ENCODE measurements at places on chromosomes 13 and 19.

DNA sequence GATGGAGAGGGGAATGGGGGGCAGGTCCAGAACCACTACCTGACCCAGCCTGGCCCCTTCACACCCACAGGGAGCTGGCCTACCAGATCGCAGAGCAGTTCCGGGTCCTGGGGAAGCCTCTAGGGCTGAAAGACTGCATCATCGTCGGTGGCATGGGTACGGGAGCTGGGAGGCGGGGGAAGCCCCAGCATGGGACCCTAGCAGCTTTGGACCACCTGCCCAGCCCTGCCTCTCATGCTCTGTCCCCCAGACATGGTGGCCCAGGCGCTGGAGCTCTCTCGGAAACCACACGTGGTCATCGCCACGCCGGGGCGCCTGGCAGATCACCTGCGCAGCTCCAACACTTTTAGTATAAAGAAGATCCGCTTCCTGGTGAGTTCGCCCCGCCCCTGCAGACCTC is 2.1 kb downstream of the DDX49 start:
- no peak for DNase-seq

GRCh38 chr19:1274081-1274851 is 1.1 kb upstream of the FAM174C start:
- no peak for DNase-seq

DNA sequence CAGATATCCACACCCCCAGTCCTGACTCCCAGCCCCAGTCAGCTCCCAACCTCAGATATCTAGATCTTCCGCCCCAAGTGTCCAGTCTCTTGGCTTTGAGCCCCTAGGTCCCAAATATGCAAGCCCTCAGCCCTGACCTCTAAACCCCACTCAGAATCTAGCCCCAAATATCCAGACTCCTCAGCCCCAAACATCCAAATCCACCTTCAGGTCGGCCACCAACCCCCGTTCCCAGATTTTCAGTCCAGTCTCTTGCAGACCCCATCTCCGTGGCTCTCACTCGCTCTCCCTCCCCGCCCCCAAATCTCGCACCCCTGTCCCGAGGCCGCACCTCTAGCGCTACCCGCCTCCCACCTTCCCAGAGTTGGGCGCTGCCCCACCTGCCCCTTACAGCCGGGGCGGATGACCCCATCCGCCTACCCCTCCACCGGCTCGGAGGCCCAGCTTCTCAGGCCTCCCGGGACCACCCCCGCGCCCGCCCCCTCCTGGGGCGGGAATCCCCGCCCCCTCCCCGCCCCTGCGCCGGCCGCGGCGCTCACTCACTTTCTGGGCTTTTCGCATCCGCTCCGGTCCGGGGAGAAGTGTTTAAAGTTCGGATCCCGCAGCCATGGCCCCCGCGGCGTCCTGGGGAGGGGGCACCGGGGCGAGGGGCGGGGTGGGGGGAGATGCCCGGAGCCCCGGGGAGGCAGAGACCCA is 604 bp downstream of the ERFL start:
- DNase-seq, result no peak

DNA sequence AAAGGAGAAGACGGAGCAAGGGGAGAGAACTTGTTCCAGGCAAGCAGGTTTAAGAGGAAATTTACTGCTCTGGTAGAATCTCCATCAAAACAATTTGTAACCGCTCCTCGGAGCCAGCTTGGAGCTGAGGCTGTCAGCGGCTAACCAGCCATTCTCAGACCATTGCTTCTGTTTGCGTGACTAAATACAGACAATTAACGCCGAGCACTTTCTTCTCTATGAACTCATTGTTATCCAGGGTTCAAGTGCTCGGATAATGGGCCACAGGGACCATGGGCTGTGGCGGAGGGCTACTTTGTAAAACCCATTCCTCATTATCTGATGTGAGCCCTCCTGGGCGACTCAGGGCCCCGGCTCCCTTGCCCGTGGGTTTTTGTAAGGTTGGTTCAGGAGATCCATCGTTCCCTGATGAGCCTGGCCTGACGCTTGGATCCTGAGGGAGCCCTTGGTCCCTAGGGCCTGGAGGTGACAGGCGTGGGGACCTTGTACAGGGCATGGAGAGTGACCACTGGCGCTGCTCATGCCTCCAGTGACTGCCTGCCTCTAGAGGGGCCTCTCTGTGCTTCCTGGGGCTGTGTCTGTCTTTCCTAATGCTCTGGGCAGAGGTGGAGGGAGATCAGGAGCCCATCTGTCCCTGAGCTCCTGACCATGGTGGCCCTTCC is 61.5 kb upstream of the ZNF536 start:
- DNase-seq, result no peak

GRCh38 chr13:62119739-62120700 is 704.4 kb upstream of the PCDH20 start:
- peak; percentile 53 for DNase-seq

DNA sequence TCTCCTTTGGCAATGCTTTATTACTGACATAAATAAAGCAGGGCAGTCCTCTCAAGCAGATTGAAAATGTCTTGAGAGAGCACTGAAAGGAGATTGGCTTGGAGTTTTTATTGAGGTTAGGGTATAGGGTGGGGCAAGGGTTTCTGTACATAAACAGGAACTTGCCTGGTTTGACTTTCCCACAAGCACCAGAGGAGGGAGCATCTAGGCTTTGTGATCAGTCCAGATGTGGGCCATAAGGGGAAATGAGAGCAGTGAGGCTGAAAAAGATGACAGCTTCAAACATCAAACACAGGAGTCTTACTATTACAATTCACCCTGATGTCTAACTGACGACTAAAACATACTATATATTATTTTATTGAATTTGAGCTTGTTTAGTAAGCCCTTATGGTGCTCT is 260.9 kb downstream of the MTUS2 start:
- DNase-seq, result no peak

DNA sequence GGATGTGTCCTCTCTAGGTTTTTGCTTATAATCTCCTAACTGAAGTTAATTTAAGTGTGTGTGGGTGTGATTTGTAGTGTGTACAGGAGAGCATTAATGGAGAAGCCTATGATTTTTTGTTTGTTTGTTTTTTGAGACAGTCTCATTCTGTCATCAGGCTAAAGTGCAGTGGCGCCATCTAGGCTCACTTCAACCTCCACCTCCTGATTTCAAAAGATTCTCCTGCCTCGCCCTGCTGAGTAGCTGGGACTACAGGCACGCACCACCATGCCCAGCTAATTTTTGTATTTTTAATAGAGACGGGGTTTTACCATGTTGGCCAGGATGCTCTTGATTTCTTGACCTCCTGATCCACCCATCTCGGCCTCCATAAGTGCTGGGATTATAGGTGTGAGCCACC is 20.6 kb downstream of the ZNF701 start:
- DNase-seq, result no peak

GRCh38 chr13:59534806-59535205 is 628.9 kb downstream of the DIAPH3 start:
- no peak for DNase-seq

DNA sequence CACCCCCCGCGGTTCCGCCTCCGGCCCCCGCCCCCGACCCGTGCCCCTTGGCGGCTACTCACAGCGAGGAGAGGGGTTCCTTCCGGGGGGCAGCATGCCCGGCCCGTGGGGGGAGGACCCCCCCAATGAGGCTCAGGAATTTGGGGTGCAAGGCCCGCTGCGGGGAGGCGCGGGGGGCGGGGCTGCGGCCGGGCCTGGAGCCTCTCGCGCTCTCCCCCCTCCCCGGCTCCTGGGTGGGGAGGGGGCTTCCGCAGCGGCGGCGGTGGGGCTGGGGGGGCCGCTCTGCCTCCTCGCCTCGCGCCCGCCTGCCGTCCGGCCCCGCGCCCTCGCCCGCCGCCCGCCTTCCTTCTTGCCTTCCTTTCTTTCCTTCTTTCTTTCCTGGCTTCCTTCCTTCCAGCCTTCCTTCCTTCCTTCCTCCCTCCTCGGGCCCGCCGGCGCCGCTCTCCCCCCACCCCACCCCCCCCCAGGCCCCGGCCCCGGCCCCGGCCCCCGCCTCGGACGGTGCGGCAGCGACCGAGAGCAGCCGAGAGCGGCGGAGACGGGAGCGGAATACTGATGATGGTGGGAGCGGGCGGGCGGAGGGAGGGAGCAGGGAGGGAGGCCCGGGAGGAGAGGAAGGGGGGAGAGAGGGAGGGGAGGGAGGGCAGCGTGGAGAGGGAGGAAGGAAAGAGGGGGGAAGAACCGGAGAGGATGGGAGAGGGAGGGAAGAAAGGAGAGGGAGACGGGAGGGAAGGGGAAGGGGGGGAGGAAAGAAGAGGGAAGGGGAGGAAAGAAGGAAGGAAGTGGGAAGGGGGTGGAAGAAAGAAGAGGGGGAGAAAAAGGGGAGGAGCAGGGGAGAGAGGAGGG is at the start of gene LRRC4B:
LRRC4B (minus strand) TSS at position 554 of the 846 bp plus-strand sequence. CDS start 19,597 bp downstream, outside the sequence.
- DNase-seq, result peak; percentile 57

- no peak for DNase-seq
Measured at GRCh38 chr13:87903553-87903952, 232.4 kb downstream of the SLITRK5 start.

DNA sequence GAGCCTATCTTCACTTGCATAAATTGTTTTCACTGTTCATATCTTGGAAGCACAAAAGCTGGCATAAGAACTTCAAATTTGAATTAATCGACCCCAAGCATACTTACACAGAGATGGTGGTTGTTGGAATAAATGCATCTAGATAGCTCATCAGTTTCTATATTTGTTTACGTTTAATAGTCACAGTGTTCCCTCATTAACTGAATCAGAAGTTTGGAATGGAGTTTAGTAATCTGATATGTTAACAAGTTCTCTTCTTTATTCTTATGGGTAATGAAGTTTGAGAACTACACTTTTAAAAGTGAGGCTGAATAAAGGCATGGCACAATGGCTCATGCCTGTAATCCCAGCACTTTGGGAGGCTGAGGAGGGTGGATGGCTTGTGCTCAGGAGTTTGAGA is 886.7 kb upstream of the PCDH20 start:
- DNase-seq, result no peak

DNA sequence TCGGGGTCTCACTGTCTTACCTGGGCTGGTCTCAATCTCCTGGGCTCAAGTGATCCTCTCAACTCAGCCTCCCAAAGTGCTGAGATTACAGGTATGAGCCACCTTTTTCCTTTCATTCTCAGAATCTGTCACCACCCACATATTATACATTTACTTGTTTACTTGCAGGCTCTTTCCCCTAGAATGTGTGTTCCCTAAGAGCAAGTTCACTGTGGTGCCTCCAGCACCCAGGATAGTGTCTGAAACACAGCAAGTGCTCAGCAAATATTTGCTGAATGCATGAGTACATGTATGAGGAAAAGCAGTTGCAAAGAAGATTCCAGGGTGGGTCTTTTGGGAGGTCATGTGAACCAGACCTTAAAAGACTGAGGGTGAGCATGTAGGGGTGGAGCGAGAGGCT is 96.8 kb downstream of the RGCC start:
- DNase-seq, result no peak

DNA sequence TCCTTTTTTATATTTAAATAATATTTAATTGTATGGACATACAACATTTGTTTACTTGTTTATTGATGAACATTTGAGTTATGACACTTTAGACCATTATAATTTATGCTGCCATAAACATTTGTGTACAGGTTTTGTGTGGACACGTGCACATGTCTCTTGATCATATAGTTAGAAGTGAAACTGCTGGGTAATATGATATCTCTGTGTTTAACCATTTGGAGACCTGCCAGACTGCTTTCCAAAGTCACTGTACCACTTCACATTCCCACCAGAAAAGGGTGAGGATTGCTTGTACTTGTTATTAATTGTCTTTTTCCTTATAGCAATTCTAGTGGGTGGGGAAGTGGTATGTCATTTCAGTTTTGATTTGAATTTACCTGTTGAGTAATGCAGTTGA is 145.6 kb upstream of the KLHL1 start:
- DNase-seq, result no peak

DNA sequence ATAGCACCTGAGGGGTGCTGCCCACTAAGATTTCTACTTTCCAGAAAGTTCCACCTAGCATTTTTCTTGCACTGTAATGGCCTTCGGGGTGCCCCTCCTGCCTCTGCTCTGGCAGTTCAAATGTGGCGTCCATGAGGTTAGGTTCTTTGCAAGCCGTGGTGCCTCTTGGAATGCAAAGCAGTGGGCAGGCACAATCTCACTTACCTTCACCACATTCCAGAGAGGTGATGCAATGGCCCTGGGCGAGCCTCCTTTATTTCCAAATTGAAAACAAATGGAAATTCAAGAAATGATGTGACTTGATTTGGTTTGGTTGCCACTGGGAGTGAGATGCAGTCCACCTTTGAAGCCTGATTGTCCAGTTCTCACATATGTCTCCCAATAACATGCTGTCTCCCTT is 46.9 kb downstream of the FGF9 start:
- DNase-seq, result no peak

DNA sequence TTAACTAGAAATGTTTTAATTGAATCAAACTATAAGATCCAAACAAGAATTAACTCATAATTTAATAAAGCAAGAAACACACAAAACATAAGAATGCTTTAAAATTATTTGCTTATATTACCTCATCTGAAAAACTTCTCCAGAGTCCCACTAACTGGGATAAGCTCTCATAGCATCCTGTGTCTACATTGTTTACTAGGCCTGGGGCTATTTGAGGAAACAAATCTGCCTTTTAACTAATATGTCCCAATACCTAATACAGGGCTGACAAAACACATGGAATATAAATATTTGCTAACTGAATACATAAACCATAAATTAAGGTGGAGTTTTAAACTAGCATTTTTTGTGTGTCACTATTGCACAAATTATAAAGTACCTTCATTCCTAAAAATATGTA is 1399.8 kb upstream of the SLC10A2 start:
- DNase-seq, result no peak

- no peak for DNase-seq
Measured at GRCh38 chr13:33322965-33323668, 37.6 kb upstream of the STARD13 start.
